Activated CD8-positive, alpha-beta T cell treated with anti-CD3 and anti-CD28 coated beads, Interleukin-2, amount 10 ng/mL, durations not matched to agents 7 days and 5 days (primary cell): ENCODE measurements at places on chromosomes 4 and X.

DNA sequence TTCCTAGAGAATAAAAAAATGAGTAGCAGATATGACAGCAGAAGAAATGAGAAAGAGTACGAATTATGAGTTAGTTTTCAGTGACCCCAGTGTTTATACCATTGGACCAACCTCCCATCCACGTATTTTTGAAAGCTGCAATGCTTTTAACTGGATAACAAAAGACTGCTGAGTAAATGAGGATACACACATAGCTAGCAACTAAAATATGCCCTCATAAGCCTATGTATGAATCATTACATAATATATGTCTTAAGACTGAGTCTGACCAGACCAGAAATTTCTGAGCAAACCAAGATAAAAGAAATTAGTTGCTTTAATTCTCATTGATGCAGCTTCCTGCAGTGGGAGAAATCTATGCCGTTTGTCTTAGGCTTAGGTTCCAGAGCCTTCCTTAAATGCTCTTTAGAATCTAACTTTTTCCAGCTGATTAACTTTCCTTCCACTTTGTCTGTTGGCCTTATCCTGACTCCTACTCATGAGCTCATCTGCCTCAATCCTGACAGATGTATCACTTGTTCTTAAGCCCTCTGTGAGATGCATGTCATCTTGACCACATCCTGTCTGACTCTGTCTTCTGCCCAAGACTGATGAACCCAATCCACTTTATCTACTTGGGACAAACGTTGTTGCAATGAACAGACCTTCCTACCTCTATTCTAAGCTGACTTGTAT is 301.4 kb upstream of the AADAT start:
- DNase-seq = no peak
- no peaks in the 10 kb centered on the region for H3K4me1 ChIP-seq
- H3K4me3 ChIP-seq = no peak overlapping the region
- no peak overlapping the region for H3K27ac ChIP-seq
- H3K36me3 ChIP-seq = no peaks in the 10 kb centered on the region

DNA sequence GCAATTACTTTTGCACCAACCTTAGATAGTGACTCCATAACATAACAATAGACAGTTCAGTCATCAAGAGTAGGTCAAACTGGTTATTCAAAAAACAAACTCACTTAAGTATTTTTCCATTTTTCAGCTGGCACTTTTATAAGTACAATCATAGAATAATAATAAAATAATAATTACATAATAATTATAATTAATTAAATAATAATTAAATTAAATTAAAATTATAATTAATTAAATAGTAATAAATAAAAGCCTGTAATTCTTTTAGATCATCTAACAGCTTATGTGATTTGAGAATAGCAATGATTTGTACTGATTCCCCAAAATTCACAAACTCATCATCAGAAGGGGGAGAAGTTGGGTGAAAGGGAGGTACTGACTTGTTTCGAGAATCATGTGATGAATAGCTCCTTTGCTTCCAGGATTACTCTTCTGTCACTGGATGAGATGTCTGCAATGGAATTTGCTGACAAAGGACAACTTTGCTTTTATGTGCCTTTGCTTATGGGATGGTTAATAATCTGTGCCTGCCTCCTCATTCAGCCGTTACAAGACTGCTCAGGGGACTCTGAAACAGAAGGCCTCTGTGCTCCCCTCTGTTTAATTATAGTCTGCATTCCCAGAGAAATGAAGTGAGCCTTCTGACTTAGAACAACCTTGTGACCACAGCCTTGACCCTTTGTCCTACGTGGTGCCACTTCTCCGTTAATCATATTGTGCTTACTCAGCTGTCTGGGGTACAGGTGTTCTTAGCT is 104.8 kb upstream of the ENPEP start:
- no peaks in the 10 kb centered on the region for H3K36me3 ChIP-seq
- H3K4me1 ChIP-seq = no peaks in the 10 kb centered on the region
- no peak overlapping the region for H3K4me3 ChIP-seq
- no peaks in the 10 kb centered on the region for H3K27me3 ChIP-seq
- H3K27ac ChIP-seq = no peak overlapping the region

GRCh38 chrX:68754406-68754805 is 74.4 kb upstream of the EFNB1 start:
- H3K27me3 ChIP-seq = no peaks in the 10 kb centered on the region
- no peak for DNase-seq
- no peaks in the 10 kb centered on the region for H3K4me1 ChIP-seq
- no peak overlapping the region for H3K27ac ChIP-seq

GRCh38 chr4:76783836-76784235 is 114.1 kb downstream of the SOWAHB start:
- no peak overlapping the region for H3K4me3 ChIP-seq
- no peaks in the 10 kb centered on the region for H3K36me3 ChIP-seq
- H3K27ac ChIP-seq = no peak overlapping the region
- no peak for DNase-seq
- no peaks in the 10 kb centered on the region for H3K27me3 ChIP-seq
- peaks cover 9% of the 10 kb centered on the region for H3K4me1 ChIP-seq
